Central memory CD4-positive, alpha-beta T cell (primary cell): ENCODE measurements at places on chromosomes 1 and 21.

- DNase-seq, result no peak
Measured at GRCh38 chr21:45974073-45975019, 7.2 kb upstream of the COL6A1 start.

GRCh38 chr1:41315146-41315822 is 46.0 kb upstream of the FOXO6 start:
- DNase-seq, result no peak

GRCh38 chr21:25370311-25370744 is 237.0 kb downstream of the MRPL39 start:
- DNase-seq, result no peak

DNA sequence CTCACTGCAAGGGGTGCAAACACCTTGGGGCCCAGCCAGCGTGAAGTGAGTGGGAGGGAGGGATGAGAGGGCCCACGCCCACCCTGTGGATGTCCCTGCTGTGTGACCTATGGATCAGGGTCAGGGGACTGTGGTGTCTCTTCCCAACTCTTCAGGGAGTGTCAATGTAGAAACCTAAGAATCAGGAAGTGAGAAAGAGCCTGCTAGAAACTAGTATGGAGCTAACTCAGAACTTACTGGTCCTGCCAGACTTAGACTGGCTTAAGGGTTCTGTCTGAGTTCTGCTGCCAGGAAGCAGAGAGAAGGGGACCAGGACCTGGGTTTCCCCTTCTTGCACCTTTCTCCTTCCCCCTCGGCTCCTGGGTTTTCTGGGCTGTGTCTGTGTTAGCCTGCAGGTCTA is 1.8 kb upstream of the IL10 start:
- DNase-seq, result no peak

DNA sequence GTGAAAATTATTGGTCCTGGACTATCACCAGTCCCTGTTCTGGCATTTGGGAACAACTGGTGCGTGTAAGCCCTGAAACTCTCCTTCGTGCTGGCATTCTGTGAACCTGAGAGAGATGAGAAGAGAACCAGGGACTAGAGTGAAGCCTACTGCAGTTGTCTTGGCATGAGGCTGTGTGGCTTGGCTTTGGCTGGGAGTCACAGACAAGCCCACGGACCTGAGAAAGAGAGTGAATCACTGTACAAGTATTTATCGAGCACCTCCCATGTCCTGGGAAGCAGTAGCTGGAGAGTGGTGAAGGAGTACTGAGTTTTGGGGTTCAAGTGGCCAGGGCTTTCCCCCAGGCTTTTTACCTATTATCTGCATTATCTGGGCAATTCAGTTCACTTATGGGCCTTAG is 63.3 kb downstream of the FGGY start:
- DNase-seq, result no peak

- no peak for DNase-seq
Measured at GRCh38 chr21:45552696-45553391, 10.6 kb upstream of the SLC19A1 start.

DNA sequence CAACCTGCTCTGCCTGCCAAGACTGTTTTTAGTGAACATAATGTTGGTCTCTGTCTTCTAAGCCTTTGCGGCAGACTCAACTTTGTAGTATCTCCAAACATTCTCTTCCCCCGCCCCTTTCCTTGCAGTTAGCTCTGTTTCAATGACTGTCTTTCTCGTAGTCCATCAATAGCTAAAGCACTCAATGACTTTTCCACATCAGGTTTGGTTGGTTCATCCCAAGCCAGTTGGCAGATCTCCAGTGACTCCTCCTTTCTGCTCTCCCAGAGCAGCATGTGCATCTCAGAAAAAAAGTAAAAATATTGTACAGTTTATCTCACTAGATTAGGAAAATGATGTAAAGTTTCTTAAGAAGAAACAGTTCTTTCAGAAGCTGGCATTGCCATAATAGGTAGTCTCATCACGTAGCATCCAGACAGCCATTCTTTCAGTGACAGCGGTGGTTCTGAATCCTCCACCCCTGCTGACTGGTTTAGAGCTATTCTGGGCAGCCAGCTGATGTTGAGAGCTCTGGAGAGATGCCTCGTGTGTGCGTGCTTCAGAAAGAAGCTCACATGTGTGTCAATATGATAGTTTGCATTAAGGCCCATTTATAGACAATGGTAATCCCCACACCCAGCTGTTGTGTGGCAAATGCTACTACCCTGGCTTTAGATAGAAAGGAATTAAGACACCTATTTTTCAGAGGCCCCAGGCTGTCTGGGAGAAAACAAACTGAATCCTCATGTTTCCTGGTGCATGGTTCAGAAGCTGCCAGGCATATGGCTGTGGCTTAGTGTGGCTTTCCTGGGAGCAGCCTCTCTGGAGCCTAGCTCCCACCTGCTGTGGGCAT is 53.2 kb downstream of the CNN3 start:
- no peak for DNase-seq

DNA sequence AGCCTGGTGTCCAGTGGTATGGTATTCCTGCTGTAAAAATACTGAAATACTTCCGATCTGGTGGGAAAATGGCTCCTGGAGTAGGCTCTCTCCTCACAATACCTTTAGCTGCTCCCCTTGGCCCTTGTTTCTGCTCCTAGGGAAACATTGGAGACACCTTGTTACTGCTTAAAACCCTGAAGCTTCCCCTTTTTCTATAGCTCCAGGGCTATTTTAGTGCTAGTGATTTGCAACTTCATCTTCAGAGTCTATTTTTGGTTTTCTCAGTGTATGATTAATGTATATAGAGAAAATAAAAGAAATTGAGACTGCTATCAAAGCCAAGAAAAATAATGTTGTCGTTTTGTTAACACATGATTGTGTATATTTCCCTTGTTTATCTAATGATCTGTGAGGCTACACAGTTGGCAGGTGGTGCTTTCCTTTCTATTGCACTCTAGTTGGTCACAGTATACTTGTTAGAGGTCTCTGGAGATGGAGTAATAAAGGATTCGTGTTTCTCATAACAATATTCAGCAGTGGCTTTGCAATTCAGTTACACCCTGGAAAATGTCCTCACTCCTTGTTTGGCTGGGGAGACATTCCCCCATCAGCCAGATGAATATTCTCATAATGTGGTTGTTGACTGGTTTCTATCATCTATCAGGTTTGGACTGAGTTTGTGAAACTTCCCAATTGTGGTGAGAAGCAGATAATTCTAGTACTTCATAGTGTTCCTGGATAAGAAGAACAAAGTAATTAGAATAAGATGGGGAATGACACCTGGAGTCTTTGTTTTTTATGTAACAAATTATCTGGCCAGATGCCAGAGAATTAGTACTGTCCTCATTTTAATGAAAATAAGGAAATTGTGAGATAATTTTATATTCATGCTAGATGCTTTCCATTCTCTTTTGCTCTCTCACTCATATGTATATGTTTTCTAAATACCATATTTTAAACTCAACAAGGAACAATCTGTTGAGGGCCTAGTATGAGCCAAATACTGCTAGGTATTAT is 44.8 kb upstream of the CACYBP start:
- no peak for DNase-seq

GRCh38 chr1:34127006-34128000 is 37.7 kb downstream of the CSMD2 start:
- DNase-seq, result no peak

DNA sequence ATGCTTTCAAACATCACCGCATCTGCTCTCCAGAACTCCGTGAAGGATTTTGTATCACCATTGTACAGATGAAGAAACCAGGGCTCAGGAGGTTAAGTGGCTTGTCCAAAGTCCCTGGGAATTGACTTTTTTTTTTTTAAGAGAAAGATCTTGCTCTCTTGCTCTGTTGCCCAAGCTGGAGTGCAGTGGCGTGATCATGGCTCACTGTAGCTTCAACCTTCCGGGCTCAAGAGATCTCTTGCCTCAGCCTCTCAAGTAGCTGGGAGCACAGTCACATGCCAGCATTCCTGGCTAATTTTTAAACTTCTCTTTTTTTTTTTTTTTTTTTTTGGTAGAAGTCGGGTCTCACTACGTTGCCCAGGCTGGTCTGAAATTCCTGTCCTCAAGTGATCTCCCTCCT is 6.9 kb upstream of the TAS1R2 start:
- no peak for DNase-seq

- no peak for DNase-seq
Measured at GRCh38 chr1:166166329-166166697, 488 bp downstream of the FAM78B start.

DNA sequence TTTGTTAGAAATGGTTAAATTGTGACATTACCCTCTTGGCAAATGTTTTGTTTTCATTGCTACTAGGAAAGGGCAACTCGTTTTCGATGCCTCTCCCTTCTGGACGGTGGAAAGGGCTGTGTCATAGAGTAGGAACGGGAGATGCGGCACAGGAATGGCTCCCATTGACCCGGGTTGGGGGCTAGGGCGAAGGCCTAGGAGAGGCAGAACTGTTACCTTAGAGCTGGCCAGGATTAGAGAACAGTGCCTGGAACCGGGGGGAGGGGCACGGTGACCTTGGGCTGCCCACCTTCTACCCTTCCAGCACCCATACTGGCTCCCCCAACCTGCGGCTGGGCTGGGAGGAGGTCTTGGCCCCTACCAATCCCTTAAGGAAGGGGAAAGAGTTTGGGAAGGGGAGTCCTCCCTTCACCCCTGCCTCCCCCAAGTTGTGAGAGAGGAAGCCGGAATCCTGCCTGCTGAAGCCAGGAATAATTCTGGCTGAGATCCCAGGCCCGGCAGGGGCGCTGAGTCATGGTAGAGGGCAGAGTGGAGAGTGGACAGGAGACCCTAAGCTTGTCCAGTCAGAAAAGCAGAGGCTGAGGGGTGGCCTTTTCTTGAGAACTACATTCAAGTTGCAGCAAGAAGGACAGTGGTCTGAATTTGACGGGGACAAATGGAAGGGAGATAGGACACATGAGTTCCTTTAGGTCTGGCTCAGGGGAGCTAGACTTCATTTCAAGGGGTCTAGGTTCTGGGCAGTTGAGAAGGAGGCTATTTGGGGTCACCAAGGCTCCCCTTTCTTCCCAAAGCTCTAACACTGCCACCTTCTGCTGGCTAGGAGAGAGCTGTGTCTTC is 8.2 kb downstream of the LMNA start:
- DNase-seq, result no peak

DNA sequence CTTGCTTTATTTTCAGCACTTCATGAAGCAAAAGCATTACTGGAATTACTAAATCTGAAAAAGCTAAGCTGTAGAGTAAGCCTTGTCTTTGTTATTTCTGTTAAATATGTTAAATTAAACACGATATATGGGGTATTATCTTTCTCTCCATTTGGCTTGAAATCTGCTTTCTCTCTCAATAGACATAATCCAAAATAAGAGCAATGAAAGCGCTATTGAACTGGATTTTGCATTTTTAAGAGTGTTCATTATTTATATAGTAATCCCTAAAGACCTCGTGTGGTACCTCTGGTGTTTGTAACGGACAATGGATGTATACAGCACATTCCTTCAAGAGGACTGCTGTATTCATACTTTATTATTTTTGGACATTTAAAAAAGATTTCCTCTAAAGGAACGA is 91.5 kb upstream of the KCNE2 start:
- no peak for DNase-seq

- no peak for DNase-seq
Measured at GRCh38 chr1:25616987-25617624, 515 bp downstream of the MAN1C1 start.

DNA sequence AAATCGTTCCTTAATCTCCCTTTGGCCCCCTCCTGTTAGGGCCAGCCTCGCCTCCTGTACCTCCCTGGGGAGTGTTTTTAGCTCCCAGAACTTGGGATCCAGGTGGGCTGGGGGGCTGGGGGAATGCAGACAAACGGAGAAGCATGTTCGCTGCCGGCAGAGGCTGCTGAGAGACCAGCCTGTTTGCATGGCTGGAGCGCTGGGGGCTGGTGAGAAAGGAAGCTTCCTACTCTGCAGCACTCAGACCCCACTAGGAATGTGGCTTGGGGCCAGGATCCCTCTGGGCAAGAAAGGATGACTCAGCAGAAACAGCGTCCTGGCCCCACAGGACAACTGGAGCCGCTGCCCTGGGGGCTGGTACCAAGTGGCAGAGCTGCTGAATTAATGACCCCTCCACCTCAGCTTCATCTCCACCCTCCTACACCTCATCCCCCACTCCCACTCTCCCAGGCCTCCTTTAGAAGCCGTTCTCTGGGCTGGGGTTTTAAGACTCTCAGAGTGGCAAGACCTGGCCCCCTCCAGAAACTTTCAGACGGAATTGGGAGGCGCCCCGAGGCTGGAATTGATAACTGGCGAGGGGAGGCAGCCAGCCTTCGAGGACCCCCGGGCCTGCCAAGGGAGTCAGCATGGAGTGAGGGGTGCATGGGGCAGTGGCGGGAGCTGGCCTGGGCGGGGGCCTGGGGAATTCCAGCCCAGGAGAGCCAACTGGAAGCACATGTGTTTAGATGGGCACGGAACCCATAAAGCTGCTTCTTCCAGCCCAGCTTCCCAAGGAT is 28.5 kb upstream of the EPS8L3 start:
- no peak for DNase-seq
